ENCODE measurements at places on chromosomes 11 and 22. TPM values are rescaled to one million over a fixed set of nuclear protein-coding genes. Genes with fewer than 3 reads are reported as not detected.

Gene OR51B5
- total RNA-seq, result not detected

Gene OR8G1
- not detected for total RNA-seq

Gene CLMP
- 11.8 TPM for total RNA-seq

Gene MISFA
- total RNA-seq, result 2.8 TPM

Gene YPEL4
- total RNA-seq, result 0.13 TPM

Gene RASSF10
- total RNA-seq, result 2.9 TPM

Gene RPS6KB2
- 46.6 TPM for total RNA-seq

Gene NF2
- total RNA-seq, result 50.9 TPM

Gene HOATZ
- not detected for total RNA-seq

Gene CDON
- total RNA-seq, result 17.2 TPM

Gene DDIAS
- total RNA-seq, result 18.6 TPM

Gene GAS2L1
- total RNA-seq, result 8.0 TPM

Gene TRAPPC4
- total RNA-seq, result 82.8 TPM

Gene ETS1
- 29.0 TPM for total RNA-seq

Gene SLC25A45
- total RNA-seq, result 1.1 TPM

- H3K36me3 ChIP-seq, result no peaks in the 10 kb centered on the region
- H3K27ac ChIP-seq, result no peak overlapping the region
- DNase-seq, result no peak
- H3K4me3 ChIP-seq, result no peak overlapping the region
- H3K4me1 ChIP-seq, result no peaks in the 10 kb centered on the region
These were observed 52.5 kb upstream of the TTC12 start for GRCh38 chr11:113261709-113262475.

DNA sequence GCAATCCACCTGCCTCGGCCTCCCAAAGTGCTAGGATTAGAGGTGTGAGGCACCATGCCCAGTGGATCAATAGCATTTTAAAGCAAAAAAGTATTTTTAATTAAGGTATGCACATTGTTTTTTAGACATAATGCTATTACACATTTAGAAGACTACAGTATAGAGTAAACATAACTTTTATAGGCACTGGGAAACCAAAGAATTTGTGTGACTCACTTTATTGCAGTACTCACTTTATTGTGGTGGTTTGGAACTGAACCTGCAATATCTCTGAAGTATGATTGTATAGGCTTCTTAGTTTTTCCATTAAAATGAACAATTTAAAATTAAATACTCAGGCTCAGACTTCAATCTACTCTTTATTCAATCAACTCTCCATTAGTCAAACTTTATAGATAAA, 17.5 kb upstream of the CD3E start:
- DNase-seq, result no peak
- no peaks in the 10 kb centered on the region for H3K36me3 ChIP-seq
- no peaks in the 10 kb centered on the region for H3K4me1 ChIP-seq
- no peaks in the 10 kb centered on the region for H3K27me3 ChIP-seq
- H3K27ac ChIP-seq, result no peak overlapping the region
- no peak overlapping the region for H3K4me3 ChIP-seq

GRCh38 chr22:17587629-17588028, 24.3 kb downstream of the SLC25A18 start:
- DNase-seq, result no peak
- no peaks in the 10 kb centered on the region for H3K27me3 ChIP-seq

DNA sequence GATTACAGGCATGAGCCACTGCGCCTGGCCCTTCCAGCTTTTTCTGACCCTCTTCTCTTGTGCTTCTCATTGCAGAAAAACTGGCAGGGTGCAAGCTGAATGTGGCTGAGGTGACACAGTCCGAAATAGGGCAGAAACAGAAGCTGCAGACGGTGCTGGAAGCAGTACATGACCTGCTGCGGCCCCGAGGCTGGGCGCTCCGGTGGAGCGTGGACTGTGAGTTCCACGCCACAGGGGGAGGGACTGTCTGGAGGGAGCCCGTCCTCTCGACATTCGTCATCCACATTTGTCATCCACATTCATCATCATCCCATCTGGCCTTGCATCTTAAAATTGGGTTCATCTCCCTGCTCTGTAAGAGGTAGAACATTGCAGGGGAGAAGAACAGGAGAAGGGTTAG, 49.3 kb upstream of the PARVG start:
- no peaks in the 10 kb centered on the region for H3K27me3 ChIP-seq
- H3K27ac ChIP-seq, result no peak overlapping the region
- H3K36me3 ChIP-seq, result peaks cover 22% of the 10 kb centered on the region
- H3K4me3 ChIP-seq, result no peak overlapping the region

GRCh38 chr11:115272925-115273324, 231.3 kb downstream of the CADM1 start:
- H3K4me1 ChIP-seq, result no peaks in the 10 kb centered on the region
- H3K4me3 ChIP-seq, result no peak overlapping the region
- no peak for DNase-seq
- H3K36me3 ChIP-seq, result no peaks in the 10 kb centered on the region
- no peak overlapping the region for H3K27ac ChIP-seq

GRCh38 chr11:127651888-127652221, 651.3 kb upstream of the KIRREL3 start:
- H3K27ac ChIP-seq, result no peak overlapping the region
- no peak overlapping the region for H3K4me3 ChIP-seq
- H3K4me1 ChIP-seq, result no peaks in the 10 kb centered on the region
- H3K36me3 ChIP-seq, result no peaks in the 10 kb centered on the region
- no peaks in the 10 kb centered on the region for H3K27me3 ChIP-seq

DNA sequence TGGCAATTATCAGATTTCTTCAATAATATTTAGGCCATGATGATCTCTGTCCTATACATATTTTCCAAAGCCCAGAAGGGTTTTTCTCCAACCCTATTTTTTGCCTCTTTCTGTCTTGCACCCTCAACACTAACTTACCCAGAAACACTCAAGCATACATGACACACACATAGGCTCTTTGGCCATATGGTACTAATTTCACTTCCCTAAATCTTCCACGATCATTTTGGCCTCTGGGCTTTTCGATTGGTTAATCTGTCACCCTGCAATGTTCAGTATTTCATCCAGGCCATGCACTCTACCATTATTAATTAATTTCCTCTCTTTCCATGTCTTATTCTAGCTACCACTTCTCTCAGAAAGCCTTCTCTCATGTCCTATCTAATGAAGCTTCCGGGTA, 59.8 kb downstream of the LUZP2 start:
- H3K4me3 ChIP-seq, result no peak overlapping the region
- H3K4me1 ChIP-seq, result no peaks in the 10 kb centered on the region
- H3K27ac ChIP-seq, result no peak overlapping the region
- no peaks in the 10 kb centered on the region for H3K27me3 ChIP-seq
- no peaks in the 10 kb centered on the region for H3K36me3 ChIP-seq

DNA sequence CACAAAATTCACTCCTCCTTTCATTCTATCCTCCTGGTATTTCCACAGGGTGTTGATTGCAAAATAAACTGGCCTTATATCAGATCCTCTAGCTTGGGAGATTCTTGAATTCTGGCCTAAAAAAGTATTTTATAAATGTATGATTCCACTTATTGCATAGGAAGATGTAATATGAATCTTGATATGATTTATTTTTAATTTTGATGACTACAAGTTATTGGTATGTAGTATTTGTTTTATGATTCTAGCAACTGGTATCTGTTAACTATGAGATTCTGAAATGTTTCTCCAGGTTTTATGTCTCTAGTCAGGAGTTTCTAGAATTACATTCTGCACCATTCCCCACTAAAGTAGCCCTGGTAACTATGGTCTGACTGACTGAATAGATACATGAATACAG, 373.9 kb upstream of the C11orf87 start:
- H3K27me3 ChIP-seq, result no peaks in the 10 kb centered on the region
- H3K36me3 ChIP-seq, result no peaks in the 10 kb centered on the region
- DNase-seq, result no peak
- no peaks in the 10 kb centered on the region for H3K4me1 ChIP-seq

DNA sequence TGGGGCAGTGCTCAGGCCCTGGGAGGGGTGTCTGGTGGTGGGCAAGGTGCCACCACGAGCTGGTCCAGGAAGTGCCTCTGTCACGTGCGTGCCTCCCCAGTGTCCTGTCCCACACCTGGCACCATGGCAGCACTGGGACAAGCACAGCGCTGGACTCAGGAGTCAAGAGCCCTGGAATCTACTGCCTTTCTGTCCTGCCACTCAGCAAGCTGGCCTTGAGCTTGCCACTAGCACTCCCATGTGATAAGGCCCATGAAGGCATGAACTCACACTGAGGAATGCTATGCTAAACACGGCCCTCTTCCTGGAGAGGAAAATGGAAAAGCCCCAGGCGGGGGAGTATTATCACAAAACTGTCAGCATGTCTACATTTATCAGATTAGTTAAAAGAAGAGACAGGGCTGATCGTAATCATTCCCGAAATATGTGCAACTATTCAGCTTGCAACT, 50.7 kb upstream of the SLC35C1 start:
- no peak overlapping the region for H3K27ac ChIP-seq
- H3K36me3 ChIP-seq, result no peaks in the 10 kb centered on the region
- DNase-seq, result no peak
- no peak overlapping the region for H3K4me3 ChIP-seq
- H3K4me1 ChIP-seq, result no peaks in the 10 kb centered on the region

- no peak for DNase-seq
- H3K4me3 ChIP-seq, result peak within 1 kb of the TSS; percentile 88
- H3K36me3 ChIP-seq, result peaks cover 10% of the 10 kb centered on the region
- H3K27ac ChIP-seq, result no peak within 1 kb of the TSS
- H3K27me3 ChIP-seq, result no peaks in the 10 kb centered on the region
These were observed at the start of gene GRK2 for GRCh38 chr11:67266449-67267187. TSS of gene GRK2 (plus strand) at chr11:67266473. CDS start at chr11:67266700, 227 bp downstream.

DNA sequence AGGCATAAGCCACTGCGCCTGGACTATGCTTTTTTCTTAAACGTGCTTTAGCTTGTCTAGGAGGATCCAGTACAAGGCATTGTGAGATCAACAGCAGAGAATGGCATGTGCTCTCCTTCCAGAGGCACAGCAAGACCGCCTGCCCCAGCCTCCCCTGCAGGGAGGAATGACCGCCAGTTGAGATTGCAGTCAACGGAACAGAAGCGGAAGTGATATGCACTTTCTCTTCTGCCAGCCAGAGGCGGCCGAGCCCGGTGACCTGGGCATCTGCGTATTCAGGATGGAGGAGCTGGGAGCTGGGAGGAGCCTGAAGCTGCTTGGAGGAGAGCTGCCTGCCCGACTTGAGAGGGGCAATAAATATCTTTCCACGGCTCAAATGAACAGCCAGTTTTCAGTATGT, 243.0 kb downstream of the CTTN start:
- H3K4me3 ChIP-seq, result no peak overlapping the region
- H3K27ac ChIP-seq, result no peak overlapping the region
- no peaks in the 10 kb centered on the region for H3K27me3 ChIP-seq
- DNase-seq, result peak; percentile 61
- H3K36me3 ChIP-seq, result no peaks in the 10 kb centered on the region
- peaks cover 22% of the 10 kb centered on the region for H3K4me1 ChIP-seq

DNA sequence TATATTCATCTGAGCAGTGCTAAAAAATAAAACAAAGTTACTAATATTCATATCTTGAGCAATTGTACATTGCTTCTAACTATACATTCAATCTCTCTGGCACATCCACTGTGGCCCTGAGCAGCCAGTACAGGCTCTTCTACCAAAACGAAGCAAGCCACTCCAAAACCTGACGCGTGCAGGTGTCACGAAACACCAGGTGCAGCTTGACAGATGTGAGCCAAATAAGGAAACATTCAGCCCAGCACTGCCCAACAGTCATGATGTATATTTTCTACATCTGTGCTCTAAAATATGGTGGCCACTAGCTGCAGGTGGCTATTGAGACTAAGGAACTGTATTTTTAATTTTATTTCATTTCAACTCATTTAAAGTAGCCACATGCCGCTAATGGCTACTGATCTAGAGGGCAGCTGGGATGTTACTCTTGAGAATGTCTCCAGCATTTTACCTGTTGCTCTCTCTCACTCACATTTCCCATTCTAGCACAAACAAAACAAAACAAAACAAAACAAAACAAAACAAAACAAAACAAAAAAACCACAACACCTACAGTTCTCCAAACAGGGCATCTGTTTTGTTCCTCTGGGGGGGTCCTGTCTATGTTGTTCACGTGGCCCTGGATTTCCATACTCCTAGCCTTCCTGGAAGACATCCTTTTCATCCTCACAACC, 77.7 kb downstream of the LARGE1 start:
- peaks cover 27% of the 10 kb centered on the region for H3K4me1 ChIP-seq
- no peak for DNase-seq
- H3K27ac ChIP-seq, result no peak overlapping the region

GRCh38 chr11:85828640-85828978, 17.7 kb upstream of the SYTL2 start:
- DNase-seq, result no peak
- no peaks in the 10 kb centered on the region for H3K27me3 ChIP-seq
- no peak overlapping the region for H3K27ac ChIP-seq
- H3K4me3 ChIP-seq, result no peak overlapping the region
